ENCODE measurements at places on chromosomes 5 and 9.
A peak's percentile ranks its signal among the peaks of the same experiment; 100 is the strongest.

GRCh38 chr9:38417003-38417945 lies 7.0 kb downstream of the IGFBPL1 start:
- DNase-seq = peak; percentile 75

DNA sequence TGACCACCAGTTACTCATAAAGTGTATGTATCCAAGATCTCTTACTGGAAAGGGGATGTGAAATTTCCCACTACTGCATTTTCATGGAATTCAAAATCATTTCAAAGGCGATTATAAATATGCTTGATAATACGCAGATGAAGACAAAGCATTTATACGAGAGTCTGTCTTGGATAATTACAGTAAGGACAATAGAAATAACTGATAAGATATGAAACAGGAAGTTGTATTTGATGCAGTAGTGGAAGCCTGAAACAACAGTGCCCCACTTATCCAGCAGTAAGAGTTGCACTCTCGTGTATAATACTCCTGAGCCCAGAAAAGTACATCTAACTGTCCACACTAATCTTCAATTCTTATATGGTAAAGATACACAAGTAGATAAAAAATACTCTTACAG lies 188.7 kb upstream of the POU5F2 start:
- DNase-seq = no peak

GRCh38 chr5:43555895-43556606 lies 826 bp downstream of the PAIP1 start:
- DNase-seq = peak; percentile 71

- no peak for DNase-seq
These were observed 427.5 kb upstream of the KIF2A start for GRCh38 chr5:61878471-61878870.

- DNase-seq = no peak
These were observed 69.0 kb downstream of the ALDH1A1 start for GRCh38 chr9:72883875-72884274.

- DNase-seq = no peak
These were observed 55.4 kb downstream of the ACER2 start for GRCh38 chr9:19464061-19464763.
